ENCODE measurements at places on chromosomes 7 and 10.

- no peak for DNase-seq
Observed at GRCh38 chr7:135980665-135981180, 3.6 kb upstream of the MTPN start.

DNA sequence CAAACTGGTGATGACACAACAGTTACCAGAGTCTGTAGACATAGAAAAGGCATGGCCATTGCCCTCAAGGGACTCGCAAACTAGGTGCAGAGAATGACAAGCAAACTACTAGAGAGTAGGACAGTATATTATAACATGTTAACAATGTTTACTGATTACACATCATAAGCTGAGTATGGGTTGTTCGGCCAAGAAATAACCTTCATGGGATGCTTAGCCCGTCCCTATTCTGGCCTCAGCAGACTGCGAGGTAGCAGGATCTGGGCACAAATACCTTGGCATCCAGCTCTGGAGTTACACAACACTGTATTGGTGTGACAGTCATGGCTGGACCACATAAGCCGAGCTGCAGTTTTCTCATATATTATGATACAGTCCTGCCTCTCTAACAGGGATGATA lies 51.4 kb downstream of the ABCB4 start:
- DNase-seq = no peak

- no peak for DNase-seq
Observed at GRCh38 chr10:43671659-43672531, 23.2 kb upstream of the ZNF32 start.

GRCh38 chr7:44960011-44960580 lies 18.7 kb downstream of the MYO1G start:
- DNase-seq = no peak

GRCh38 chr7:34327681-34328080 lies 330.3 kb upstream of the NPSR1 start:
- DNase-seq = no peak

GRCh38 chr7:68476966-68477365 lies 1121.3 kb upstream of the AUTS2 start:
- DNase-seq = no peak

DNA sequence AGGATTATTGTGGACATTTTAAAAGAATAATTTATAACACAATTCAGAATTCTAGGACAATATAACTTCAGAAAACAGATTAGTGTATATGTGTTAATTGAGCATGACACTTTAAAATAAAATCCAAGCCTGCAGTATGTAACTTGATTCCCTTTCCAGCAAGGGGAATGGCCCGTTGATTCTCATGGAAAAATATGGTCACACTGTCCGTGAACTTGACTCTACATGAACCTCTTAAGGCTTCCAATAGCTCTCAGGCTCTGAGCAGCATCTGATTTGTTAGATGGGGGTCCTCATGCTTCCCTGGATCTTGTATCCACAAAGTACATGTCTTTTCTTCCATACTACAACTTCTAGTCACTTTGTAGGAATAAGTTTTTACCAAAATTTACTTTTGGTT lies 85.5 kb upstream of the AKR1E2 start:
- DNase-seq = no peak

DNA sequence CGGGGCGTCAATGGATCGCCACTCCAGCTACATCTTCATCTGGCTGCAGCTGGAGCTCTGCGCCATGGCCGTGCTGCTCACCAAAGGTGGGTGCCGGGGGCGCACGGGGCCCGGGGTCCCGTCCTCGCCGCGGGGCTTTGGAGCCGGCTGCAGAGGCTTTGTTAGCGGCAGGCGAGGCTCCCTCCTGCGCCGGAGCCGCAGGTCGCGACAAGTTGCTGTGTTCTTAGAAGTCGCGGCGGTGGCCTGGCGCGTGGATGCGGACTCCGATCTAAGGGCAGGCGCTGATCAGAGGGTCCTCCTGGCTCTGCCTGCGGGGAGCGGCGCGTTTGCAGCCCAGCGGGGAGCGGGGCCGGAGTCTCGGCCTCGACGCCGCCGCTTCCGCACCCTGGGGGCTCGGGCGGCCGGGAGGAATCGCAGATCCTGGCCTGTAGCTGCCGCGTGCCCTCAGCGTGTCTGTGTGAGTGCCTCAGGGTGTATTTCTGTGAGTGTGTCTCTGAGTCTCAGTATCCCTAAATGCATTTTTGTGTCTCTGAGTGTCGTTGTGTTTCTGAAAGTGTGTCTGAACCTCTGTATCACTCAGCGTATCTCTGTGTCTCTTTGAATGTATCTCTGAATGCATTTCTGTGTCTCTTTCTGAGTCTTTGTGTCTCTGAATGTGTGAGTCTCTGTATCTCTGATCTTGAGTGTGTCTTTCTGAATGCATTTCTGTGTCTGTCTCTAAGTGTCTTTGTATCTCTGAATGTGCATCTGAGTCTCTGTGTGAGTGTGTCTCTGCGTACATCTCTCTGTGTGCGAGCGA lies 766 bp downstream of the BAMBI start:
- no peak for DNase-seq

DNA sequence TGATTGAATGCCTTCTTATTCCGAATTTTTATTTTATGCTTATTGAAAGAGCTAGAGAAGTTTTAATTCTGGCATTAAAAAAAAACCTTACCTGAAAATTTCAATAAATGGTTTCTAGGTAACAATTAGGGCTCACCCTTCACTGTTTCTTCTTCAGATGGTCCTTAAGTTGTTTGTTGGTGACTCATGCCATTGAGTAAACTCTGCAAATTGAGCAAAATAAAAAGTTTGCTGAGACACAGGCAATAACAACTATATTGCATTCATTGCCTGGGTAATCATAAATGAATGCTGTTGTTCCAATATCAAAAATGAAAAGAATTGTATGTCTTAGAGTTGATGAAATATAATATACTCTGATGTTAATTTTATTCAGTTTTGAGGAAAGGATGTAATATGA lies 300.3 kb downstream of the CDK14 start:
- no peak for DNase-seq

- DNase-seq = no peak
Observed at GRCh38 chr7:40697653-40698052, 562.8 kb downstream of the SUGCT start.

GRCh38 chr7:149666360-149666945 lies 106.9 kb downstream of the ZNF467 start:
- DNase-seq = no peak

DNA sequence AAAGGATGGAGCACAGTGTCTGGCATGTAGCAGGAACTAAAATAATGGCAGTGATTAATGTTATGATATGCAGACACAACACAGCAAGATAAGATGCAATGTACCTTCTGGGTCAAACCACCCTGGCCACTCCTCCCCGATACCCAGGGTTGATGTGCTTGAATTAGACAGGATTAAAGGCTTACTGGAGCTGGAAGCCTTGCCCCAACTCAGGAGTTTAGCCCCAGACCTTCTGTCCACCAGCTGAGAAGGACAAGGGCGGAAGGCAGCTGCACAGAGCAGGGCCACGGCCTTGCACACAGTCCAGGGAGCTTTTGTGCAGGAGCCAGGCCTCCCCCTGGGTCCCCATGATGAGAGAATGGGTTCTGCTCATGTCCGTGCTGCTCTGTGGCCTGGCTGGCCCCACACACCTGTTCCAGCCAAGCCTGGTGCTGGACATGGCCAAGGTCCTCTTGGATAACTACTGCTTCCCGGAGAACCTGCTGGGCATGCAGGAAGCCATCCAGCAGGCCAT lies at the start of gene RBP3:
Gene RBP3 (plus strand): TSS at position 226 of the 514 bp plus-strand sequence. CDS start 122 bp downstream, at position 348.
- no peak for DNase-seq

DNA sequence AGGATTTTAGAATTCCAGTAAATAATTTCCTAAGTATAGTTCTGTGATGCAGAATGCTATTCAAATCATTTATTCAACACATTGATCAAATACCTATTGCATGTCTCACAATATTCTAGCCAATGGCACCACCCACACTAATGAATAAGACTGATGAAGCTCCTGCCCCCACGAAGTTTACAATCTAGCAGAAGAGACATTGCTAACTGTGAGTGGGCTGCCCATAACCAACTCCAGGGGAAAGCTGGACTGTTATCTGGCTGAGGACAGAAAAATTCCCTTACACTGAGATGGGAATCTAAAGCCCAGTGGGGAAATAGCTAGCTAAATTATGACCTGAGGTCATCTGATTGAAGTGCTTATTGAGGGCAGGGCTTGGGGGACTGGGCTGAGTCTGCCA lies 128.8 kb upstream of the LYZL2 start:
- DNase-seq = no peak

DNA sequence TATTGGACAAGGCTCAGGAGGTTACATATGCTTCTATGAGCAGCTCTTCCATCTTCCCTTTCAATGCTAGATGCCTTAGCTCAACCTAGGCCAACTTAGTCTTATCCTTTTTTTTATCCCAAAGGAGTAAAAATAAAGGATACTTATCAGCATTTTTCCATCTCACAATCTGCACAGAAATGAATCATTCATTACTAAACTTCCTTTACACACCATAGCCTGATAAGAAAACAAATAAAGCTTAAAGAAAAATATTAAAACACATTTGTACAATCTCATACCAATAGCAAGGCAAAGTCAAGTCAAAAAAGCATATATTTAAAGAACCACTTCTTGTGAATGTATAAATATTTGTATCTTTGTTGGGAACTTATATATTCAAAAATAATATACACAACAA lies 407.4 kb downstream of the GRM8 start:
- no peak for DNase-seq

DNA sequence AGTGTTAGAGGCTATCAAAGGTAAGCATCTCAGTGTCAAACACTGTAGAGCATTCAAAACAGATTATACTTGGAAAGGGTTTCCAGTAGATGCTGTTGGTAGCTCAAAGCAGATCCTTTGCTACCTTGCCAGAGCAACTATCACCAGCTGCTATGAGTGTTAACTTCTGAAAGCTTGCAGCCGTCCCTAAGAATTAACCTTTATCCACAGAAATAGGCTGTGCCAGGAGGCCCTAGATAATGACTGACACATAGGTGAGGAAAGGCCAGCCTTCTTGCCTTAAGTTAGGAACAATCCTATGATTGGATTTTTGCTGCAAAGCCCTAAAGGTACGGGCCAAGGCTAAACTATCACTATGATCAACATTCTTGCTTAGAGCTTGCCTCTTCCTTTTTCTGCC lies 263.2 kb downstream of the DGKB start:
- DNase-seq = no peak

- DNase-seq = no peak
Observed at GRCh38 chr7:100426516-100426915, 2.0 kb downstream of the ZCWPW1 start.

DNA sequence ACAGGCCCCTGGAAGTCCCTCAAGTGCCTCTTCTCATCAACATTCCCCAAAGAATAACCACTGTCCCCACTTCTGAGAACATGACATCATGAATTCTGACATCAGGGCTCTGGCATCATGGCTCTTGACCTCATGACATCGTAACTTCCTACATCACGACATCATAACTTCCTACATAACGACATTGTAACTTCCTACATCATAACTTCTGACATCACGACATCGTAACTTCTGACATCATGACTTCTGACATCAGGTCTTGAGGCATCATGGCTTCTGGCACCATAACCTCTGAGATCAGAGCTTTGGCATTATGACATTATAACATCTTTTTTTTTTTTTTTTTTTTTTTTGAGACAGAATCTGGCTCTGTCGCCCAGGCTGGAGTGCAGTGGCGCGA lies 66.7 kb upstream of the FAM20C start:
- DNase-seq = no peak

DNA sequence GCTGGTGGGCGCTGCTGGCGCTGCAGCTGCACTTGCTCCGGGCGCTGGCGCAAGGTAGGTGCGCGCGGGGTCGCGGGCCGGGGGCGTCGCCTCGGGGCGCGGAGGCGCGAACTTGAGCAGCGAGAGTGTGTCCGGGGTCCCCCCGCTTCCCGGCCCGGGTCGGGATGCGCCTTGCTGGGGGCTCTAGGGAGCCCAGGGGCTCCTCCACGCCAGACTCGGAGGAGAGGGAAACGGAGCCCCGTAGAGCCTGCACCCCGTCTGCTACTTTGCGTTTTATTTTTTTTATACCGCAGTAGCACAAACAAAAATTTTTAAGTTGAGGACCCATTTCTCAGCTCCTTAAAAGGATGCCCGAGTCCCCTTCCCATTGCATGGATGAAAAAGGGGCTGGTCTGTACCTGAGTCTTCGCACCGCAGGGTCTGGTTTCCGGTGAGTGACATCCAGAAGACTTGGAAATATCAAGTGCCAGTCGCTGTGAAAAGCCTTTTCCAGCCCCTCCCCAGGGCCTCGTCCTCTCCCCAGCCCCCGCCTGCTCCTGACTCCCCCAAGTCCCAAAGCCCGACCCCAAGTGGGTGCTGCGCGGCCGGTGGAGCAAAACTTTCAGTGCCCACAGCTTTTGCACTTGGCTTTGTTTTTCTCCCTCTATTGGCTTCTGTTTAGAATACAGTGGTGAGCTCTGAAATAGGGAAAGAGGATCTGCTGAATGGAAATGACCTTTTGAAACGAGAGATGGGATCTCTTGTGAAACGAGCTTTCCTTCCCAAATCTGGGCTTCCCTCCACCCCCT lies 973 bp downstream of the SDK1 start:
- DNase-seq = no peak
